AG10803 (cell line): ENCODE measurements at places on chromosomes 3 and 15.
A peak's percentile ranks its signal among the peaks of the same experiment; 100 is the strongest.

DNA sequence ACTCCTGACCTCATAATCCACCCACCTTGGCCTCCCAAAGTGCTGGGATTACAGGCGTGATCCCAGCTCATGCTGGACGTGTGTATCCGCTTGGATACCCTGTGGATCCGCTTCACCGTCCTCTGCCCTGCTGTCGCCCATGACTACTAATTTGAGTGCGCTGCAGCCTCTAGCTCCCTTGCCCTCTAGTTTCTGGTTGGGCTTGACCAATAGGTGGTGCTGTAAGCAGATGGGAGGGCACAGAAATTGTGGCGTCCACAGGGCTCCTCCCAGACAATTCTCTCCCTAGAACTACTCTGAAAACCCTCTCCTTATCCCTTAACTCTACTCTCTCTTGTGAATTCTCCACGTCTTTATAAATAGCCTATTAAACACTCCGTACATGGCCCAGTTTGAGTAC, 36.2 kb downstream of the ZPLD1 start:
- DNase-seq, result no peak

DNA sequence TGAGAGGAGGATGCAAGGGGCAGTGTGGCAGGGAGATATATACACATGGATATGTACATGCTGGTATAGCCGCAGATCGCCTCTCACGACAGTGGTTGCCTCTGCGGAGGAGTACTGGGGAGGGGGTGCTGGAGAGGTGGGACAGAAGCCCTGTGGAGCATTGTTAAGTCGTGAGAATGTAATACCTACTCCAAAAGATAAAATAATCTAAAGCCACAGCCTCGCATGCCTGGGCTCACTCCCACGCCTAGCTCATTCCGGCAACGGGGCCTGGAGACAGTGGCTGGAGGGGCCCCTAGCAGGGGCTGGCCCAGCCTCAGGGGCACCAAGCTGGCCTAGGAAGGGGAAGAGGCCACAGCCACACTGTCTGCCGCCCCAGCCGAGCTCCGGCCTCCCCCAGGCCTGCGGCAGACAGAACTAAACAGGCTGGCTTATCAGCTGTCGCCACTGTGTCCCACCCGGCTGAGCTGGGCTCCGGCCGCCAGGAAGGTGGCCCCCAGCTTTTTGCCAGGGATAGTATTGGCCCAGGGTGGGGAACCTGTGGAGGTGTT, 65.1 kb upstream of the LCTL start:
- no peak for DNase-seq

GRCh38 chr3:155643581-155644165, 101.2 kb downstream of the PLCH1 start:
- peak; percentile 13 for DNase-seq

GRCh38 chr3:160224811-160225175, 429 bp upstream of the C3orf80 start:
- DNase-seq, result no peak

- DNase-seq, result no peak
These were observed 217.4 kb upstream of the CD96 start for GRCh38 chr3:111324645-111325044.

DNA sequence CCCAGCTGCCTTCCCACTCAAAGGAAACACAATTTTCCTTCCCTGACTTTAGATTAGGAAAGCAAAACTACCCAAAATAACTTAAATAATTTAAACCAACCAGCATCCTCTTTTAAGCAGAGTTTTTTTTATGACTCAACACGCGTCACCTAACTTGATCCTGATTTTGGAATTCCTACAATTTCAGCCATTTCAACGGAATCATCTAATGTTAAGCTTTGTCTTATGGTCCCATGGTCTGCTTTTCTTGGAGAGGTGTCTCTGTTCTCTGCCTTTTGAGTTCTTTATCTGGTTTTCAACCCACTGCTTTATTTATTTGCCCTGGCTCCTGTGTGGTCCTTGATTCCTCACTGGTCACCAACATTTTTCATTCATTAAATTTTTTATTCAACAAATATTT, 219.2 kb upstream of the ARHGEF26 start:
- peak; percentile 25 for DNase-seq

DNA sequence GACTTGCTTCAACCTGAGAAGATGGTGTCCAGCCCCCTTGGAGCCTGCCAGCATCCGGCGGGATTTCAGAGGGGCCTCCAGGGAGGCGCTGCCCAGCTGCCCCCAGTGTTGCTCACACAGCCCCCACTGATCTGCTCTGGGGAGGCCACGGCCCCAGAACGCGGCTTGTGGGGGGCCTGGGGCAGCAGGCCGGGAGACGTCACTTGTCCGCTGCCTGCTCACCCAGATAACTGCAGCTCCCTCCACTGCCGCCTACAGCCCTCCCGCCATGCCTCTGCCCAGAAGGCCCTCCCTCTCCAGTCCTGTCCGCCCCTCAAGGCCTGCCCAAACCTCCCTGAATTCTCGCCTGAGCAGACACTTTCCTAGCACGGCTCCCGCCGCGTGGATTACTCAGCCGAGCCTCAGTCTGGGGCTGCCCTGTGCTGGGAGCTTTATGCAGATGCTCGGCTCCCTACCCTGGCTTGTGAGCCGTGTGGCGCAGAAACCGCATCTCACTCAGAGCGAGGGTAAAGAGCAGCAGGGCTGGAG, 17.2 kb upstream of the ADIPOQ start:
- DNase-seq, result peak; percentile 57

GRCh38 chr3:14792691-14793121, 26.1 kb upstream of the FGD5 start:
- DNase-seq, result no peak

DNA sequence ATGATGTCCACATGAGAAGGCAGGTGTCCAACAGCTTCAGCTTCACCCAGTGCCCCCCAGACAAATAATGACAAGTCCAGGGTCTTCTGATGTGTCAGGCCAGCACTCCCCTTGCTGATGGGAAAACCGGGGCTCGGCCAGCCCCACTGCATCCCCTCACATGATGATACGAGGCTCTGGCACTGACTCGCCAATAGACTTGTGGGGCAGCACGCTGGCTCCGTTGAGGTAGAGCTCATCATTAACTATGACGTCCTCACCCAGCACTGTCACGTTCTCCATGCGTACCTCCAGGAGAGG, 2.1 kb upstream of the AMIGO3 start:
- DNase-seq, result no peak

DNA sequence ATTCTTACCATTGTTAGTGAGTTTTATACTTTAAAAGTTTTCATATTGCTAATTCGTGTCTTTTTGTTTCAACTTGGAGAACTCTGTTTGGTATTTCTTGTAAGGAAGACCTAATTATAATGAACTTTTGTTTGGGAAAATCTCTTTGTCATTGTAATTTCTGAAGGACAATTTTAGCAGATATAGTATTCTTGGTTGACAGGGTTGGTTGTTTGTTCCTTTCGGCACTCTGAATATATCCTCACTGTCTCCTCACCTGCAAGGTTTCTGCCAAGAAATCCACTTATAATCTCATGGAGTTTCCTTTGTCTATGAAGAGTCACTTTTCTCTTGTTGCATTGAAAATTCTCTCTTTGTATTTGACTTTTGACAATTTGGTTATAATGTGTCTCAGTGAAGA, 225.2 kb upstream of the NR2E3 start:
- DNase-seq, result no peak

DNA sequence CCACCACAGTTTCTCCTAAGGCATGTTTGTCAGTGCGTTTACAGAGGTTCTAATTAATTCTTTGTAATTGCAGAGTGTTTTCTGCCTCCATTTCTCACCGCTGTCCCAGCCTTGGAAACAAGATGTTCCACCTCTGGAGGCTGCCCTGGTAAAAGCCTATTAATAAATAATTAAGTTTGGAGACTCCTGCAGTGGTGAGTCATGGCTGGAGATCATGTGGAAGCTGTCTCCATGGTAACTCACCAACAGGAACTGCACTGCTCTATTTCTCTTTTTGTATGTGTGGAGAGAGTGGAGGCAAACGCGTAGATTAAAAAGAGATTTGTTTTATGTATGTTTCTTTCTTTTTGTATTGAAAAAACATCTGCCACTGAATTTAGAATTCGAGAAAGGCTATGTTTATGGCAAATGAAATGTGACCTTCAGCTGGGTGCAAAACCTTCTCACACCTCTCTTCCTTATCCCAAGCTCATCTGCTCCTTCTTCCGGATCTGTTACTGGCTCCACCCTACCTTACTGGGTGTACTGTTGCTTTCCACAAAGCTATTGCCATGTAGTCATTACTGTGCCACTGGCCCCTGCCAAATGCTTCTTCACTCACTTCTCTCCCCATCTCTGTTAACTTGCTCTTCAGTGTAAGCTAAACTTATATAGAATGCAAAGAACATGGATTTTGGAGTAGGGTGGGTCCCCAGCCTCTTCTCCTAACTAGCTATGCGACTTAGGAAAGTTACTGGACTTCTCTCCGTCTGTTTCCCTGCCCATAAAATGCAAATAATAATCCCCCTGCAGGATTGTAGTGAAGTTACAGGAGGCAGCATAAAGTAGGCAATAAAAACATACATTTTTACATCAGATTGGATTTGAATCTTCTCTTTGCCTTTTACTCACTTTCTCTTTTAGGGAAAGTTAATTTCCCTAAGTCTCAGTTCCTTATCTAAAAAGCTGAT, 778.5 kb downstream of the NTRK3 start:
- peak; percentile 75 for DNase-seq

- no peak for DNase-seq
These were observed 95.8 kb upstream of the KLF13 start for GRCh38 chr15:31230630-31231485.

GRCh38 chr15:69973102-69973714, 124.5 kb downstream of the TLE3 start:
- DNase-seq, result peak; percentile 22

DNA sequence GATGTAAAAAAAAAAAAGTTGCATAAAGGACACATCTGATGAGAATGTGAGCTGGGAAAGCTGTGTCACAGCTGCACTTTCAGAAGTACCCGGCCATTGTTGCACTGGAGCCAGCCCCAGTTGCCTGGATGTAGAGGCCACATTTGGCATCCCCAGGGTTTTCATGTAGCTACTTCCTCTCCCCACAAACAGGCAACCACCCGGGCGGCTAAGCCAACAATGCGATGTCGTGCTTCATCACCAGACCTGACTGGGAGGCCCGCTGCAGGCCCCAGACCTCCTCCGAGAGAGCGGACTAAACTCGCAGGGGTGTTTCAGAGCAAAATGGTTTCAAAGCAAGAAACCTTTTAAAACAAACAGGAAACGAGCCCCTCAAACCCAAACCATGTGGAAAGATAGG, 142.3 kb downstream of the TMCO5A start:
- DNase-seq, result peak; percentile 65

DNA sequence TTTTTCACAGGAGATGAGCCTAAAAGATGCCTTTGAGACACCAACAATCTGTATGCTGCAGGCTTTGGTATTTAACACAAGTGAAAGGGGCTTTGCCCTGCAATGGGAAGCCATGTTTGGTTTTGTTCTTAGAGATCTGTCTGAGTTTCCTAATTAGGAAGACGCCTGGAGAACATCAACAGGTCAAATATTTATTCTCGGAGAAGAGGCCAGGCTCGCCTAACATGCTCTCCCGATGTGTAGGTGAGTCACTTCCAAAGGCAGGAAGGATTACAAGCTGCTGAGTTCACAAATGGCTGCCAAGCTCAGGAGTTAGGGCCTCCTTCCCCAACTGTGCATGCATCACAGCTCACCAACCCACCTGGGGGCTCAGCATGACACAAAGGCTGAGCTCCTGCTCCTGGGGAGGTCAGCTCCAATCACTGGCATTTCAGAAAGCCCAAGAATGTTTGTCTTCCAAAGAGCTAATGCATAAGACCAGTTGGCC, 119.5 kb upstream of the PRICKLE2 start:
- DNase-seq, result peak; percentile 77

- DNase-seq, result no peak
These were observed 4.4 kb downstream of the TGFBR2 start for GRCh38 chr3:30610702-30611368.

- DNase-seq, result no peak
These were observed 10.0 kb downstream of the WWTR1 start for GRCh38 chr3:149647812-149648211.

DNA sequence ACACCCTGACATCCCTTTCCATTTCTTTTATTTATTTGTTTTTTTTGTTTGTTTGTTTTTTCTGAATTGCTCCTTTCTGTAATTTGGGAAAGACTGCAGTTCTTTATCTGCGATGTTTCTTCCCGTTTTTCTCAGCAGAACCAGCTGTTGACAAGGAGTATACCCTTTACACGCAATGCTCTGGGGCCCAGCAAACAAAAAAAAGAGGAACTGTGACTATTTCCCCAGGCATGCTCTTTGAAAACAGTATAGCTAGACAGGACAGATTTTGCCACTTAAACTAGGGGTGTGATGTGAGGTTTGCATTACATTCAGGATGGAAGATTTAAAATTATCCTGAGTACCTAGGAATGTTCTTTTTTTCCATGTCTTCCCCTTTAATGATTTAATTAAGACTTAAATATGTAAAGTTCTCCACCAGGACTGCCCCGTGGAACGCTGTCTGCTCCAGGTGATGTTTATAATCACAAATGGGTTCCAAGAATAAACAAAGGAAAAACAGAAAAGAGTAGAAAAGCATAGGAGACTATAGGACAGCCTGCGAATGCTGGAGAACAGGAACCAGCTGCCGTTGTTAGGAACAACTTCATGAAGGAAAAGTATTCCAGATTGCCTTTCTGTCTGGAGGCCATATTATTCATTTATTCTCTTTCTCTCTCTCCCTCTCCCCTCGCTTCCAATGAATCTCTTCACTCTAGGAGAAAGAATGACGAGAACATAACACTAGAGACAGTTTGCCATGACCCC, 43.3 kb downstream of the TGFBR2 start:
- DNase-seq, result peak; percentile 63

- peak; percentile 59 for DNase-seq
These were observed 940 bp downstream of the BOC start for GRCh38 chr3:113212150-113212843.

DNA sequence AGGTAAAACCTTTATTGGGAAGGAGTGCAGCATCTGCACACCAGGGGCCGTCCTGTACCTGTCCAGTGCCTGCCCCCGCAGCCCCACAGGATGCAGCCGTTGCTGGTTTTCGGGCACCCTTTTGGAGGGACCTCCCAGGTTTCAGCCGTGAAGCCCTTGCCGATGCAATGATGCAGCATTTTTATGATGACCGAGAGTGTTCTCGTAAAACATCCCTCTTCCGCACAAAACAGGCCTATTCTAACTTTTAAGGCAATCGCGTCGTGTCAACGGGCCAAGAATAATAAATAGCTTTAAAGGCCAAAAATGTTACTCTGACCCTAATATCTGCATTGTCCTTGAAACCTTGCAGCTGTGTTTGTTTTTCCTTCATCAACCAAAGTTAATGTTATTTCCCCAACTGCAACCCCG, 126.1 kb downstream of the LRRK1 start:
- DNase-seq, result no peak

DNA sequence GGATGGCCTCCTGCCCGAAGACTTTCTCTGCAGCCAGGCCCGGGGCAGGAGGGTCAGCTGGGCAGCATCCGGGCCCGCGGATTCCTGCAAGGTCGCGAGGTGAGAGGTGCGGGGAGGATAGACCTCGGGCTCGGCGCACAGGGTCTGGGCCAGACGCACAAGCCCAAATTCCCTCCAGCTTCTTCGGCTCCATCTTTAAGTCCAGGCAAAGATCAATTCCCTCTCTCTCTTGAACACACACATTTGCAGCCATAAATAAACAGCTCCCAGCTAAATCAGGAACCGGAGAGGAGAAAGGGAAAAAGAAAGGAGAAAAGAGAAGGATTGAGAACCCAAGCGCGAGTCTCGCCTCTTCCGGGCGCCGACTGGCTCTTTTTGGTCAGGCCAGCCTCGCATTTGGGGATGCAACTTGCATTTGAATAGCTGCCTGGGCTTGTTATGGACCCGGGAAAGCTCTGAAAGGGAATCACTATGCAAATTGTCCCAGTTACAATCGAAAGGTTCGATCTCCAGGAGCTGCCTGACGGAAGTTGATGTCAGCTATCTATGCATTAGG, 14.5 kb upstream of the ONECUT1 start:
- no peak for DNase-seq

- no peak for DNase-seq
These were observed 170.5 kb upstream of the UBE3A start for GRCh38 chr15:25609371-25609770.
